ENCODE measurements at places on chromosomes 7 and 10.

DNA sequence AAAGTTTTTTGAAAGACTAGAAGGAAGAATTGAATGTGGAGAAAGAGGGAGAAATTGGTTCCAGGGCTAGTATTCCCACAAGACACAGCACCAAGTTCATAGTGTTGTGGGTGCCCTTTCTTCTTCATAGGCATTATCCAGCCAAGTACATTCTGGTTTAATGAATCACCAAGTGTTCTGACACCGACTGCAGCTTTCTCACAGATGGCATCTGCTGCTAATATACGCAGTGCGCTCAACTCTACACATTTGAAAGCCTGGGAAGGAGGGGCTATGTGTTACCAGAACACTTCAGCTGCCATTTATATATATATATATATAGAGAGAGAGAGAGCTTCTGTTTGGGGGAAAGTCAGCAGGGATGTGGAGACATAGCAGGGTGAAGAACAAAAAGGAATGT, 1168.4 kb downstream of the GATA3 start:
- DNase-seq: no peak

DNA sequence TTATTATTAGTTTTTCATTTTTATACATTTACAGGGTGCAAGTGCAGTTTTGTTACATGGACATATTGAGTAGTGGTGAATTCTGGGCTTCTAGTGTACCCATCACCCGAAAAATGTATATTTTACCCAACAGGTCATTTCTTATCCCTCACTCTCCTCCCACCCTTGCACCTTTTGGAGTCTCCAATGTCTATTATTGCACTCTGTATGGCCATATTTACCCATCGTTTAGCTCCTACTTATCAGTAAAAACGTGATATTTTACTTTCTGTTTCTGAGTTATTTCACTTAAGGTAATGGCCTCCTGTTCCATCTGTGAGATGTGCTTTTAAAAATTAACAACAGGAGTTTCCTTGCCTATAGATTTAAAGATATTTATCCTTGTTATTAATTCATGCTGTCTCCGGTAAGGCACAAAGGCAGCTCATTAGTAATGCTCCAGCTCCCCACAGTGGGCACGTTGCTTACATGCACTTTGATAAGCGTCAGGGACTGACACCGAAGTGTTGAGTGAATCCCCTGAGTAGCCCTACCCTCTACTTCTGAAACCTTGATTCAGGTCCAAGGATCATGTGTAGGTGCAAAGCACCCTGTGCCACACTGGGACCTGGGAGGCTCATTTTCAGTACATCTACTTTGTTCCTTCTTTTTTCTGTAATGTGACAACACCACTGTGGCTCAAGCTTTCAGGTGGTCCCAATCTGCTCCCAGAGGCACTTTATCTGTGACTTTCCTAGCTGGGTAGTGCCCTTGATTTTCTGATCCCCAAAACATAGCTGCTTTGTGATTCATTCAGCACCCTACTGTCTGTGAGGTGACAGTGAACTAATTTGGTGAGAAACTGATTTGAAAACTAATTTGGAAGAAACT, 27.3 kb downstream of the HYAL4 start:
- DNase-seq: peak; percentile 84

- DNase-seq: no peak
Observed at GRCh38 chr7:95929710-95930280, 157.4 kb downstream of the DYNC1I1 start.

DNA sequence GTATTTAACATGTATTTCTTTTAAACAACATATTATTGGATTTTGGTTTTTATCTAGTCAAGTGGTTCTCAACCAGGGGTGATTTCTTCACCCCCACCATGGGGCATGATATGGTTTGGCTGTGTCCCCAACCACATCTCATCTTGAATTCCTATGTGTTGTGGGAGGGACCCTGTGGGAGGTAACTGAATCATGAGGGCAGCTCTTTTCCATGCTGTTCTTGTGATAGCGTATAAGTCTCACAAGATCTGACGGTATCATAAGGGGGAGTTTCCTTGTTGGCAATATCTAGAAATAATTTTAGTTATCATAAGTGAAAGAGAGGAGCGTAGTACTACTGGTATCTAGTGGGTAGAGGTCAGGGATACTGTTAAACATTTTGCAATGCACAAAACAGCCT, 37.6 kb downstream of the TMEM168 start:
- no peak for DNase-seq

DNA sequence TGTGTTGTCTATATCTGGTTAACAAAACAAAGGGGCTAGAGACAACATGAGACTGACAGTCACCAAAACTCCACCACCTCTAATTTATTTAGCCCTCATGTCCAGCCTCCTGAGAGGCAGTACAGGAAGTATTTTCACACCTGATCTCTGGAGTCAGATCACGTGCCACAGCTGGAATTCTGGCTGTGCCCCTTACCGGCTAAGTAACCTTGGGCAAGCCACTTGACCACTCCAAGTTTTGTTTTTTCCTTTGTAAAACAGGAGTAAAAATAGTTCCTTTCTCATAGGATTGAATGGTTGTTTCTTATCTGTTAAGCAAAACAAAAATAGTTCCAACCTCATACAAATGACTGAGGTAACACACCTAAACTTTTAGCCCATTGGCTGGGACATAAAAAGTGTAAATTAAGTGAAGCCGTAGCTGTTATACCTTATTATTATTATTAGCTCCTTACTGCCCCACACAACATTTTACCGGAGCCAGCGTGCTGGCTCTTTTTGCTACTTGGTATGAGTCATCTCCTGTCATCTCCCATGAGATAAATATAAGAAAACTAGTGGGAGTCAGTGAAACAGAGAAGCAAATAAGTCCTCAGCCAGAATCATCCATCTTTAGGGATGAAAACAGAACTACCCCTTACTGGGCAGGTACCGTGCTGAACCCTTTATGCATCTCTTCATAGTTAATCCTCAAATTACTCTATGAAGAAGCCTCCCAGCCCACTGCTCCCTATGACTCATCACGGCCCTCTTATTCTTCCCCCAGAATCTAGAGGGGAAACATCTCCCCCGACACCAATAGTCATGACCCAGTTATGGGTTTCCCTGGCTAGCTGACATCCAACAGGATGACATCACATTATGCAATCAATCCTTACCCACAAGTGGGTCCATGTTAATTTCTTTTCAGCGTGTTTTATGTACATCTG, 44.9 kb downstream of the PPP1R3C start:
- peak; percentile 56 for DNase-seq

DNA sequence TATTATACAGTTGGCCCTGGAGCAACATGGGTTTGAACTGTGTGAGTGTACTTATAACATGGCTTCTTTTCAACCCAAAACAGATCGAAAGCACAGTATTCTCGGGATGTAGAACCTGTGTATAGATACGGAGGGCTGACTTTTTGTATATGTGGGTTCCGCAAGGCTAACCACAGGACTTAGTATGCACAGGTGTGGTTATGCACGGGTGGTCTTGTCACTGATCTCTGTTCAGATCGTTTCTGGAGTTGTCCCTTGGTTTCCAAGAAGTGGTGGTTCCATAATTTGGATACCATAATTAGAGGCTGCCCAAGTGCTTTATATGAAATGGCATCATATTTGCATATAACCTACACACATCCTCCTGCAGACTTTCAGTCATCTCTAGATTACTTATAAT, 10.9 kb upstream of the BHLHA15 start:
- no peak for DNase-seq

- DNase-seq: peak; percentile 15
Observed at GRCh38 chr7:129494041-129494440, 8.3 kb upstream of the SMKR1 start.

- no peak for DNase-seq
Observed at GRCh38 chr7:48938539-48939295, 14.4 kb downstream of the CDC14C start.

- DNase-seq: no peak
Observed at GRCh38 chr7:69823151-69823744, 225.0 kb downstream of the AUTS2 start.

GRCh38 chr10:110075686-110076085, 67.9 kb downstream of the ADD3 start:
- DNase-seq: peak; percentile 37

- DNase-seq: no peak
Observed at GRCh38 chr10:77965294-77965693, 38.7 kb upstream of the DLG5 start.

All from dermis blood vessel endothelial cell (primary cell).